Thyroid gland (tissue), 4 donors: ENCODE measurements at places on chromosomes 12 and 14.

DNA sequence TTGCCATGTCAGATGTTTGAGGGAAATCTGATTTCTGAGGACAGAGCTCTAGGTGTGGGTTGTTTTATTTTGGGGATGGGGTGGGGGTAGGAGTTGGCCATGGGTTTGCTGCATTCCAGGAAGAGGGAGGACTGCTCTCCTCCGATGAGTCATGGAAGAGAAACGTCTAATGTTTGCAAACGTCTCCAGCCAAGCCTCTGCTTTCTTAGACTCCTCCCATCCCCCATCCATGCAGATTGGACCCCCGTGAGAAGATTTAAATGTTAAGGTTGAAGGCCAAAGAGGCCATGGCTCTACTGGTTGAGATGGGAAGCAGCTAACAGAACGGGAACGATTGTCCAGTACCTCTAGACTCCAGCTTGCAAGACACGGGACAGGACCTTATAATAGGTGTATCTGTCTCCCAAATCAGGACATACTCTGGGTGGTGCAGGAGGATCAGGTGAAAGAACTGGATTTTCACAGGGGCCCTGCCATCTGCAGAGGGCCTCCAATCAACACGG, 11.4 kb upstream of the ATP2A2 start:
- DNase-seq = no peak

DNA sequence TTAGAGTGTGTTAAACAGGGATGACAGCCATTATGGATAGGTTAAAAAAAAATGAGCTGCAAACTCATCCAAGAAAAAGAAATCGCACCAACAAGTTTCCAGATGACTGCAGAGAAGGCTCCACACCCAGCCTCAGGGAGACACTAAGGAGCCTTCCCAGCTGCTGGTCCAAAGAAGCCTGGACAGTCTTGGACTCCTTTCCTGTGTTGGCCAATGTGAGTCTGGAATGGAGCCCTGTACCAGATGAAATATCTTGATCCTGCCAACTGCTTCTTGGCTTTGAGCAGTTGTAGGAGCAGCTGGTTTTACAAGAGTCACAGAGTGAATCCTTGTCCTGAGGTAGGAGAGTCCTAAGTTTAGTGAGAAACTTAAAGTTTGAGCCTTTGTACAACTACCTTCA, 44.5 kb downstream of the SLC38A1 start:
- DNase-seq = peak; percentile 19

GRCh38 chr12:112419297-112420133, 768 bp downstream of the PTPN11 start:
- peak; percentile 67 for DNase-seq

DNA sequence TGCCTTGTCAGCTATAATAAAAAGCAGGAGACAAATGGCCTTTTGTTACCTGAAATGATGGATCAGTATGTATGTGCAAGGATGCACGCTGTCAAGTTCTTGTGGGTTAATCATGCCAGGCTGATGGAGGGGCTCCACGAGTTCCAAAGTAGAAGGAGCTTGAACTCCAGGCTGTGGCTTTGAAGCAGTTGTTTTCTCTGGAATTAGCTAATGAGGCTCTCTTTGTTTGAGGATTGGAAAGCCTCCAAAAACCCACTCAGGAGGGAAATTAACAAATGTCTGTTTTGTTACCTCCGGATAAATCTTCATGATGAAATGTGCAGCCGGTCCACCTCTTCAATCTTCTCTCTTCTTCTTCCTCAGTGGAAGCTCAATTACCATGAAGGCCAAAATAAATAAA, 605.5 kb downstream of the DIO2 start:
- DNase-seq = no peak

DNA sequence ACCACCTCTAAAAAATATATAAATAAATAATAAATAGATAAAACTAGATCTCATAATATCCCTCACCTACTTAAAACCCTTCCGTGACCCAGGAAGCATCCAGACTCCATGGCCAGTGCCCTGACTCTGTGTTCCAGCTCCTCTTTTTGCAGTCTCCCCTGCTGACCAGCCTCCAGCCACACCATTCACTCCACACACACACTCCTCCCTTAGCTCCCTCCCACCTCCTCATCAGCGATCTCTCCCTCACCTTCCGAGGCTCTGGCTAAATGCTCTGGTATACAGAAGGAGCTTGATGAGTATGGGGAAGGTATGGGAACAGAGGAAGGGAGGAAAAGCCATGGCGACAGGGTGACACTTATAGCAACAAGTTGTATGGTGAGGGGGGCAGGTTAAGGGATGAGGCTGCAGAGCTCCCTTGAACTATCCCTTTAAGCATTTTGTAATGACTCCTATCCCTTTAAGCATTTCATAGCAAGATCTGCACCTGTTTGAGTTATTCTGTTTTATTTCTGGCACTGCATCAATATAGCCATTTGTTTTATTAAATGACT, 26.1 kb upstream of the EIF4B start:
- DNase-seq = no peak

DNA sequence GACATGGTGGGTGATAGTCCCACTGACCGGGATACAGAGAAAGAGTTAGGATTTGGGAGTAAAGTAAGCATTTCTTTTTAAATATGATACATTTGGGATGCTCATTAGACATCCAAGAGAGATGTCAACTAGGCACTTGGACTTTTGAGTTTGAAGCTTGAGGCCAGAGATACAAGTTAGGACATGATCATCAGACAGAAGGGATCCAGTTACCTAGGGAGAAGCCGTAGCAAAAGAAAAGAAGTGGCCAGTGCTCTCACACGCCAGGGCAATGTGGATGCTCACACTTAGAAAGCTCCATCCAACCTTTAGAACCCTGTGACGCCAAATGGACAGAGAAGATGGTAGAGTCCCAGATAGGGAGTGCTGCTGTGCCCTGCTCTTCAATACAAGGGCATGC, 14.0 kb upstream of the STON2 start:
- DNase-seq = no peak

- DNase-seq = no peak
Measured at GRCh38 chr12:53735556-53735955, 8.3 kb upstream of the CALCOCO1 start.

DNA sequence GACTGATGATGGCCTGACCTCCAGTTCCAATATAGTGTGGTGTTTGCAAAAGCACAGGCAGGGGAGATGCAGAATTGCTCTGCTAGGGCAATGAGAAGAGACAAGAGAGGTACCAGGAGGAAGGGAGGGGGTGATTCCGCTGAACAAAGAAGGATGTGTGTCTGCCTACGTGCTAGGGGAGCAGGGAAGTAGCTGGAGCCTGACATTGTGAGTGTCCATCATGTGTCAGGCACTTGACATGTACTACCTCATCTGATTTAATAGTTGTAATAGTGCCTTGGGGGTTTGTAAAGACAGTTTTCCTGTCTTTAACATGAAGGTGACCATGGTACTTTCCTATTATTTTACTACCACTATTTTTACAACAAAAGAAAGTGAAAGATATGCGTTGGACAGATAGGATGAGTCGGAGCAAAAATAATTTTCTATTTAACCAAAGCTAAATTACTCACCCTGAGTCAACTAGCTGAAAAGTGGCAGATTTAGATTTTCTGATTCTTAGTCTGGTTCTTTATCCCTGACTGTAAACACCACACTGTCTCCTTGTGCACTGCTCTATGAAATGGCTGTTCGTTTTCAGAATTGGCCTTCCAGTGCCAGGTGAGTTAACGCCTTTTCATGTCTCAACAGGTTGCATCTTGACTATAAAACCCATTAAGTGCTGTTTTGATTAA, 33.7 kb upstream of the TEAD4 start:
- no peak for DNase-seq
